Activated CD4-positive, alpha-beta T cell treated with anti-CD3 and anti-CD28 coated beads, Interleukin-2, amount 10 ng/mL, durations not matched to agents 24 days and 14 days (primary cell): ENCODE measurements at places on chromosomes 1 and 21.
A peak's percentile ranks its signal among the peaks of the same experiment; 100 is the strongest.

GRCh38 chr1:42955311-42956063 is 3.2 kb downstream of the SLC2A1 start:
- DNase-seq = peak; percentile 58

- DNase-seq = no peak
Observed at GRCh38 chr1:119647228-119647733, 785 bp downstream of the ZNF697 start.

- peak; percentile 81 for DNase-seq
Observed at GRCh38 chr21:33434770-33435360, 31.7 kb downstream of the IFNGR2 start.

GRCh38 chr1:115865704-115866380 is 24.9 kb upstream of the NHLH2 start:
- no peak for DNase-seq

GRCh38 chr1:70143048-70143659 is 62.2 kb downstream of the LRRC40 start:
- DNase-seq = no peak

GRCh38 chr1:172533513-172534151 is 682 bp downstream of the SUCO start:
- peak; percentile 81 for DNase-seq

DNA sequence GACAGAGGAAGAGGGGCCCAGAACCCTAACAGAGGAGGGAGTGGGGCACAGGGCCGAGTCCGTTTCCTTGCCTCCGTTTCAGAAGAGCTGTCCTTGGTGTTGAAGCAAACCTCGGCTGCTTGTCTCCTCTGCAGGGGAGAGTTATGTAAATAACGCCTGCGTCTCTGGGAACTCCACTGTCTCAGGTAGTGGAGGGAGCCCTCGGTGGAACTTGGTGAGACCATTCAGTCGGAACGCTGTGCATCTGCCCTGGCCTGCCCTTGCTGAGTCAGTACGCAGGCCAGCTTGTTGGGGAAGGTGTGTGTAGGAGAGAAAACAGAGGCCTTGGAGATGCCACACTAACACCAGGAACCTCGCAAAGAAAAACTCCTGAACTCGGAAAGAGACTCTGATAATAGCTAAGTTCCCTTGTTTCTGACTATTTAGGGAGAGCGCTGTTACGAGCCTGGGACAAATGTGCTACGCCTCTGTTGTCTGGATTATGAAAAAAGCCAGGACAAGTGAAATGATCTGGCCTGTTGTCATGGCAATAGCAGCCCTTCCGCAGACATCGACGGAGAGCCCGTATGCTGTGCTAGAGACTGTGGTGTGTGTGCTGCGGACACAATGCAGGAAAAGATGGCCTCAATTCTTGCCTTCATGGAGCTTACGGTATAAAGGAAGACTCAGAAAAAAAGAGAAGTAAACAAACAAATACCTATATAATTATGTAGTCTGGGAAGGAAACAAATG is 94.6 kb upstream of the AKT3 start:
- DNase-seq = no peak

DNA sequence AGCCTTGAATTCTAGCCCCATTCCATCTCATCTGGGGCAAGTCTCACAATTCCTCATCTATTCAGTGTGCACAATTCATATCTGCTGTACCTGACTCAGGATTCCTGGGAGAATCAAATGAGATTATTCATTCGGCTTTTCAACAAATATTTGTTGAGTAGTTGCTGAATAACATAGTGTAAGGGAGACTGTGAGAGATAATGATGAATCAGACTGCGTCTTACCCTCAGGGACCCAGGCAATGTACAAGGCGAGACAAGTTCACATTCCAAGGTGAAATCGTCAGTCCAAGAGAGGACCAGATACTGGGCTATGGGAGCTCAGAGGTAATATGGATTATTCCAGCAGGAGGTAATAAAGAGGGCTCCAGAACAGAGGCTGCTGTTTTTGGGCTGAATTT is 67.8 kb upstream of the SMYD2 start:
- no peak for DNase-seq

DNA sequence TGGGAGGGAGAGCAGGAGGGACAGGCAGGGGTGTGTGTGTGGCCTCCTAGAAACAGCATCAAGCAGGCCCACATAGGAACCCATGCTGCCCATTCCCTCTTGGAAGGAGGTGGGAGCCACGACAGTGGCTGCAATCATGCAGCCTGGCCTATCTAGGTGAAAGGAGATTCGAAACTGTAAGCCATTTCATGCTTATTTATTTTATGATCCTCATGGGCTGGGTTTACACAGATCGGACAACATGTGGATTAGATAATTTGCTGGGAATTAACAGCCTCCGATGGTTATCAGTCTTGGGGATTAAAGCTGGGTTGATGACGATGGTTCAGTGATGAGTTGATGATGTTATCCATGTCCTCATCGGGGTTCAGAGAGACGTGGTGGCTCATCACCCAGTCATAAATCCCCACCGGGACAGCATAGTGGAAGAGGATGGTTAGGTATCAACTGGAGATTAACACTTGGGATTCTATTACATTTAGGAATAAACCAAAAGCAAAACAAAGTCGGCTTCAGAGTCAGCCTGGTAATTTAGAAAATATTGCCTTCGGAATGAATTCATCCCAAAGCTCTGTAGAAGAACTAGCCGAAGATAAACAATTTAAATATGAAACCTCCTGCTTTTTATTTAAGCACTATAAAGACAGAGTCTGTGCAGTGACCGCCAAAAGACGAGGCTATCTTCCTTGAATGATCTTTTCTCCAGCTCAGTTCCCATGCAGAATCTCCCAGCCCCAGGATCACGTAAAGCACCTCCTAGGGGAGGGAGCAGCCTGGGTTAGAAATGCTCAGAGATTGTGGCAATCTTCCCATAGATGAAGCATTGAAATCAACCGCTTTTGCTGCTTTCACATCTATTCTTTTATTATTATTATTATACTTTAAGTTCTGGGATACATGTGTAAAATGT is 252.8 kb downstream of the FOXD2 start:
- DNase-seq = no peak

GRCh38 chr1:17244821-17245740 is 3.8 kb upstream of the PADI3 start:
- DNase-seq = no peak

- no peak for DNase-seq
Observed at GRCh38 chr1:7608628-7609305, 162.3 kb upstream of the VAMP3 start.

DNA sequence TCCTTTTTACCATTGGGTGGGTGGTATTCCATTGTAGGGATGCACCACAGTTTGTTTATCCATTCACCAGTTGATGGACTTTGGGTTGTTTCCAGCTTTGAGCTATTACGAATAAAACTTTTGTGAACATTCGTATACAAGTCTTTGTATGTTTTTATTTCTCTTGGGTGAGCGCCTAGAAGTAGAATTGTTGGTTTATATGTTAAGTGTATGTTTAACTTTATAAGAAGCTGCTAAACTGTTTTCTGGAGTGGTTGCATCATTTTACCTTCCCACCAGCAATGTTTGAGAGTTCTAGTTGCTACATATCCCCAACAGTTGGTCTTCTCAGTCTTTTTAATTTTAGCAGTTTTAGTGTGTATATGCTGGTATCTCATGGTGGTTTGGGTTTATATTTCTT is 132.5 kb downstream of the PEX14 start:
- DNase-seq = no peak

GRCh38 chr1:217049721-217050120 is 326.5 kb upstream of the ESRRG start:
- DNase-seq = no peak

- DNase-seq = no peak
Observed at GRCh38 chr21:22582026-22582425, 1583.8 kb downstream of the NCAM2 start.

DNA sequence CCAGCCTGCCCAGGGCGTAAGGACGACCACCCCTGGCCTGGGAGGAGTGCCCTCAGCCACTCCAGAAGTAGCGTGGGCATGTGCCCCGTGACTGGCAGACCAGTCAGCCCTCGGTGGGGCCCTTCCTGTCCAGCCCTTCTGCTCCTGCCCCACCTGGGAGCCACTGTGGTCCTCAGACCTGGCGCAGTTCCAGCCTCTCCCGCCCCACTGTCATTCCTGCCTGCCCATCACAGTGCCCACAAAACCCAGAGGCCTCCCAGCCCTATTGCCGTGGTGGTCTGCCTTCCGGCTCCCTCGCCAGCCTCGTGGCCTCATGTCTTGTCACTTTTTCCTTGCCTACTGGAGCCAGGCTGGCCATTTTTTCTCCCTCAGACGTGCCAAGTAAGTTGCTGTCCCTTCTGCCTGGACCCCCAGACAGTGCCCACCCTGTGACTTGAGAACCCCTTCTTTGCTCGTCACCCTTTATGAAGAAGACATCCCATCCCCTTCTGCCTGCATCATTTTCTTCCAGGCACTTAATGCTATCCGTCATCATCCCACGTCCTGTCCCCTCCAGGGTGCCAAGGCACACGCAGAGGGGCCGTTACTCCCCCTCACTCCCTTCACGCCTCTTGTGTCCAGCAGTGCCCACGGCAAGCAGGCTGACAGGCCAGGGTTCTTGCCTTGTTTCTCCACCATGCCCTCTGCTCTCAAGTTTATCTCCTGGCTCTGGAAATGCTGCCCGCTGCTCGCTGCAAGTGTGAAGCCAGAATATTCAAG is 122.6 kb downstream of the CAMTA1 start:
- DNase-seq = no peak

- no peak for DNase-seq
Observed at GRCh38 chr1:110123224-110123623, 11.0 kb downstream of the UBL4B start.

DNA sequence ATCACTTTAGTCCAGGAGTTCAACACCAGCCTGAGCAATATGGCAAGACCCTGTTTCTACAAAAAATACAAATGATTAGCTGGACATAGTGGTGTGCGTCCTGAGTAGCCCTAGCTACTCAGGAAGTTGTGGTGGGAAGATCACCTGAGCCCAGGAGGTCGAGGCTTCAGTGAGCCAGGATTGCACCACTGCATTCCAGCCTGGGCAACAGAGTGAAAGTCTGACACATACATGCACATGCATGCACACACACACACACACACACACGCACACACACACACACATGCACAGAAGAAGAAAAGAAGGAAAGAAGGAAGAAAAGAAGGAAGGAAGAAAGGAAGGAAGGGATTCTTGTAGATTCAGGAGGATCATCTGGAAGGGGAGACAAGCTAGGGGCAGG is 104.4 kb upstream of the USP25 start:
- no peak for DNase-seq

GRCh38 chr1:247362153-247362552 is 30.5 kb upstream of the ZNF496 start:
- no peak for DNase-seq

- DNase-seq = no peak
Observed at GRCh38 chr21:43339668-43340067, 87.3 kb downstream of the SIK1 start.

- DNase-seq = no peak
Observed at GRCh38 chr1:9081473-9081872, 12.0 kb upstream of the SLC2A5 start.

GRCh38 chr1:65323246-65323645 is 13.9 kb downstream of the DNAJC6 start:
- DNase-seq = no peak

DNA sequence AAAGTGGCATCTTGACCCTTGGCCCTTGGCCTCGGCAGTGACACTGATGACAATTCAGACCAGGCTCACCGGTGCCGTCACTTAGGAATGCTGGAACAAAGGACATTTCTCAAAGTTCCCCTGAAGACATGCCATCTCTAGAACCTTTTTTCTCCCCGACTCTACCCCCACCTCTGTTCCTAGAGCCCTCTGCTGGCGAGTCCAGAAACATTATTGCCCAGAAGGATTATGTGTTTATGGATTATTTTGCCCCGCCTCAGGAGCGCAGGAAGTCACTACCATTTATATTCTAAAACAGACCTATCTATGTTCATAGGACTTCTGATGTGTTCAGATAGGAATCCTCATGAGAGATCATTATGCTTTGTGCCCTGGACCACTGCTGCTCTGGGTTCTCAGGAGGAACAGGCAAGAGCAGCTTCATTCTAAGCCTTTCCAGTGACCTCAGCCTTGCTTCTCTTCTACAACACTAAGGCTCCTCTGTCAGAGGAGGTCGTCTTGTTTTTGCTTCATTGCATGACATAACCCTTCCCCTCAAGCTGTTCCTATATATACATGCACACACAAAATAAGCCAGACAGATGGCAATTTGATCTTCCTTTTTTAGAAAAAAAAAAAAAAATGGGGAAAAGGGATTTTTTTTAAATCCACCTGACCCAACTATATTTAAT is 12.4 kb upstream of the SHISA4 start:
- DNase-seq = no peak
